ENCODE measurements at places on chromosomes 11 and 22. TPM values are rescaled to one million over a fixed set of nuclear protein-coding genes. Genes with fewer than 3 reads are reported as not detected.
A peak's percentile ranks its signal among the peaks of the same experiment; 100 is the strongest.

OR5AR1 gene
- total RNA-seq = not detected

- no peaks in the 10 kb centered on the region for H3K4me1 ChIP-seq
- H3K27me3 ChIP-seq = no peaks in the 10 kb centered on the region
- no peak overlapping the region for H3K27ac ChIP-seq
- H3K4me3 ChIP-seq = no peak overlapping the region
- DNase-seq = peak; percentile 12
- no peaks in the 10 kb centered on the region for H3K36me3 ChIP-seq
Measured at GRCh38 chr11:70532731-70533130, 134.4 kb downstream of the CTTN start.

DNA sequence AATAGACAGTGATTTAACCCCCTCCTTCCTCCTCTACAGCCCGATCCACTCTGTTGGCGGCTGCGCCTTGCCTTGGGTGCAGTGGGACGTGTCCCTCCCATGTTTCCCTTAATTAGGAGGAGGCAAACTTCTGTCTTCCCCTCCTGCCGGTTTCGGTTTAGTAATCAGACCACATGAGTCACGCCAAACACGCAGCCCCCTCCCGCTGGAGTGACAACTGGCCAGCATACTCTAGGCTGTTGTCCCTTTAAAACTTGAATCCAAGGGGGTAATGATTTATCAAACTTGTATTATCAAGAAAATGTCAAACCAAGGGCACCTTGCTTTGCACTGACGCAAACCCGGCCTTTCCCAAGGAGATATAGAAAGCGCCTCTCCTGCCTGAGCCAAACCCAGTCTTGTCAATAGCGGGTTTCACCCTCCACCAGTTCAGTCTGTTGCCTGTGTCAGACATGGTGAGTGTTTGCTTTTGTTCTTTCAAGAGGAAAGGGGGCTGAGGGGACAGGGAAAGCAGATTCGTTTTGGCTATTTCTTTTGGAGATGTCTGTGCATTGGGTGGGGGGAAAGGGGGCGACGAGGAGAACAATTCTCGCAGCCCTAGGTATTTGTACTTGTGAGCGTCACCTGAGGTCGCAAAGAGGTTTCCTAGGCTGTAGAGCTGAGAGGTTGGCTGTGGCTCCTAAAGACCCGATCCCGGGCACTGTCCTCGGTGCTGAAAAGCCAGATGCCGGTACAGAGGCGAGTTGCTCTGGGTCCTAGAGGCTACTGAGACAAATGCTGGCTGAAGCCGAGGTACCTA, at the start of gene SLC6A5:
SLC6A5 (plus strand) TSS at position 388 of the 799 bp plus-strand sequence; CDS start at position 453, 65 bp downstream.
- no peaks in the 10 kb centered on the region for H3K4me1 ChIP-seq
- H3K27ac ChIP-seq = no peak within 1 kb of the TSS
- no peaks in the 10 kb centered on the region for H3K27me3 ChIP-seq
- H3K36me3 ChIP-seq = no peaks in the 10 kb centered on the region
- no peak within 1 kb of the TSS for H3K4me3 ChIP-seq
- no peak for DNase-seq

DNA sequence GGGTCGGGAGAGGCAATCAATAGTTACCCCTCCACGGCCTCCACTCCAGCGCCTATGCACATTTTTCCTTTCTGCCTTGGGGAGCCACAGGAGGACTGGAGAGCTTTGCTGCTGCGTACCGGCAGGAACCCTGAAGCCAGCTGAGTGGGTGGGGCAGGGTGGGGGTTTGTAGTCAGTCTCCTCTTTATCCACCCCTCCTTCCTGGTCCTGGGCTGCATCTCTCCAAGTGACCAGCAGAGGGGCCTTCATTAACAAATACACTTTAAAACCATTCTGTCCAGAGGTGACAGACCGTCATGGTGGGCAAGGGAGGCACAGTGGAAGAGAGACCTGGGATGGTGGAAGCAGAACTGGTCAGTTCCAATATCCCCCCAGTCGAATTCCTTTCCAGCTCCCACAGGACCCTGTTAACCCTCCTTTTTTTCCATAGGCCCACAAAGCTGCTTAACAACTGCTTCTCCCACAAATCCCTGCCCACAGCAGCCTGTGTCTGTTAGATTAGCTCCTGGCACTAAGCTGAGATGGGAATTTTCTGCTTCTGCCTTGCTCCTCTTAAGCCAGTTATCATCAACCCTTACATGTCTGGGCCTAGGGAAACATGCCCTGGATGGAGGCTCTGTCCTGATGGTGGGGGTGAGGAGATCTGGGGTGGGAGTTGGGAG, 3.9 kb upstream of the ABCG4 start:
- no peak overlapping the region for H3K27ac ChIP-seq
- no peaks in the 10 kb centered on the region for H3K36me3 ChIP-seq
- peak; percentile 83 for DNase-seq
- H3K4me1 ChIP-seq = no peaks in the 10 kb centered on the region

DNA sequence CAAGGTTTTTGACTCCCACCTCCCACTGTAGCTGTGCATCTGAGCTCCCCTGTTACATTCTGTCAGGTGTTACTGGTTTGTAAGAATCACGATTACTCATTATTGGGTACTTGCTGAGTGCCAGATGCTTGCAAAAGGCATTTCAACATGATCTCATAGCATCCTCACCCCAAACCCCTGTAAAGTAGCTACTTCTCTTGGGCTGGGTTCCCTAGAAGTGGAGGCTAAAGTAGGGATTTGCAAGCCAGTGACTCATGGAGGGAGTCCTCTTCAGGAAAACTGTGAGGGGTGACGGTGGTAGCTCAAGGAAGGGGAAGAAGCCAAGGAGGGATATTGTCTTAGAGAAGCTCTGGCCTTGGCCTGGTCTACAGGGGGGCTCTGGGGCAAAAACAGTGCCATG, 78.6 kb downstream of the TIMP3 start:
- H3K27ac ChIP-seq = no peak overlapping the region
- no peaks in the 10 kb centered on the region for H3K27me3 ChIP-seq
- H3K4me3 ChIP-seq = no peak overlapping the region
- DNase-seq = no peak
- H3K36me3 ChIP-seq = no peaks in the 10 kb centered on the region

DNA sequence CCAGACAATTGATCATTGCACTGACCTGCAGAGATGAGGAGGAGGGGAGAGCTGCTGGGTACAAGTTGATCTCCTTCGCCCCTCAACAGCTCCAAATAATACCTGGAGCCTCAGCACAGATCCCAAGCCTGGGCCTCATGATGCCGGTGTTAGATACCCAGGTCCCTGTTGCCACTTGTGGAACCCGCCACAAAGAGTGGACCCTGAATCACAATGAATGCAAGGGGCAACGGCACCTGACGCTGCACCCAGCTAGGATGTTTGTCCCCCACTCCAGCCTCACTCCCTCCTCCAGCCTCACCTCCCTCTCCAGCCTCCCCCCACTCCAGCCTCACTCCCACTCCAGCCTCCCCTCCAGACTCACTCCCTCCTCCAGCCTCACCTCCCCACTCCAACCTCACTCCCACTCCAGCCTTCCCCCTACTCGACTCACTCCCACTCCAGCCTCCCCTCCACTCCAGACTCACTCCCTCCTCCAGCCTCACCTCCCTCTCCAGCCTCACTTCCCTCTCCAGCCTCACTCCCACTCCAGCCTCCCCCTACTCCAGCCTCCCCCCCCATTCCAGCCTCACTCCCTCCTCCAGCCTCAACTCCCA, 879.0 kb downstream of the BRD1 start:
- H3K27ac ChIP-seq = no peak overlapping the region
- H3K27me3 ChIP-seq = no peaks in the 10 kb centered on the region

DKK3 gene
- total RNA-seq = 250 TPM

- no peak for DNase-seq
- H3K4me3 ChIP-seq = peak overlapping the region; percentile 81
- H3K4me1 ChIP-seq = no peaks in the 10 kb centered on the region
- H3K27me3 ChIP-seq = no peaks in the 10 kb centered on the region
- no peak overlapping the region for H3K27ac ChIP-seq
- no peaks in the 10 kb centered on the region for H3K36me3 ChIP-seq
Measured at GRCh38 chr11:44949160-44950030, 1.3 kb downstream of the TP53I11 start.

GRCh38 chr11:68565768-68566167, 105.2 kb downstream of the PPP6R3 start:
- no peaks in the 10 kb centered on the region for H3K36me3 ChIP-seq
- no peak overlapping the region for H3K27ac ChIP-seq
- no peak overlapping the region for H3K4me3 ChIP-seq
- no peak for DNase-seq

GRCh38 chr11:33366918-33367317, 109.7 kb downstream of the HIPK3 start:
- H3K4me3 ChIP-seq = no peak overlapping the region
- H3K4me1 ChIP-seq = no peaks in the 10 kb centered on the region
- H3K27me3 ChIP-seq = no peaks in the 10 kb centered on the region

CHADL gene
- 1.2 TPM for total RNA-seq

TENM4 gene
- total RNA-seq = 4.7 TPM

DNA sequence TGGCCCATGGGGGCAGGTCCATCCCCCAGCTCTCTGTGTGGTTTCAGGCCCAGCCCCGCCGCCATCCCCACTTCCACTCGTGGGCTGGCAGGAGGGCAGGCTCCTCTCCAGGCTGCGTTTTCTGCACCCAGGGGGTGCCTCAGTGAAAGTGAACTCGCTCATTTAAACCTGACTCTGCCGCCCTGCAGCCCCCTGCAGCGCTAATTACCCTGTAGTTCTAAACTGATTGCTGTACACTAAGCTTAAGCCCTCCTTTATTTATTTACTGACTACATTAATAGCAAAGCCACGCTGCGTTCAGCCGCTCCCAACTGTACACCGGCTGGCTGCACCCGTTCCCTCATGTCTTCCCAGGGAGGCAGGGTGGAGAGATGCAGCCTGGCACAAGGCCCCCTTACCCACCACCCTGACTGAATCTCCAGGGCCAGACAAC, 36.6 kb upstream of the NNMT start:
- H3K27me3 ChIP-seq = no peaks in the 10 kb centered on the region
- H3K4me1 ChIP-seq = no peaks in the 10 kb centered on the region
- peak overlapping the region; percentile 3 for H3K27ac ChIP-seq
- DNase-seq = no peak

OR51B4 gene
- not detected for total RNA-seq

ZDHHC8 gene
- total RNA-seq = 56.0 TPM

GRCh38 chr11:441418-442274, at the start of gene ANO9:
ANO9 (minus strand) TSS chr11:442011; CDS start chr11:441926, 85 bp downstream.
- no peaks in the 10 kb centered on the region for H3K4me1 ChIP-seq
- no peaks in the 10 kb centered on the region for H3K27me3 ChIP-seq
- H3K27ac ChIP-seq = no peak within 1 kb of the TSS
- peak; percentile 71 for DNase-seq

SLC6A5 gene
- not detected for total RNA-seq

BAIAP2L2 gene
- total RNA-seq = 0.48 TPM

GRCh38 chr11:88709567-88709966, 356.2 kb downstream of the GRM5 start:
- H3K4me3 ChIP-seq = no peak overlapping the region
- H3K27me3 ChIP-seq = no peaks in the 10 kb centered on the region
- DNase-seq = no peak
- H3K4me1 ChIP-seq = no peaks in the 10 kb centered on the region
- H3K36me3 ChIP-seq = no peaks in the 10 kb centered on the region
- H3K27ac ChIP-seq = no peak overlapping the region

DNA sequence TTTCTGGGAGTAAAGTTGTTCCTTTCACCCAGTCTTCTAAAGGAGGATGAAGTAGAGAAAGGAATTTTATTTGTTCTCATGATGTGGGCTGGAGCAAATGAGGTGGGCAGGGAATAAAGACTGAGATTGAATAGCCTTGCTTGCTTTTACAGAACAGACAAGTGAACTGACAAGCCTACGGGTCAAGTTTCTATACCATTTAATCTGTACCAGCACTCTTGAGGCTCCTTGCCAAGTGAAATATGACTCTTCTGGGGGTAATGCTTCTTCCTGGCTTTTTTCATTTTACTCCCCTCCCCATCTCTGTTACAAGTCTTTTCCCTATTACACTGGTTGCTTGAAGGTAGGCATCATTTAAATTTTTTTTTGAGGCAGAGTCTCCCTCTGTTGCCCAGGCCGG, 54.8 kb downstream of the CSTPP1 start:
- H3K4me1 ChIP-seq = no peaks in the 10 kb centered on the region
- no peak for DNase-seq
- H3K4me3 ChIP-seq = no peak overlapping the region
- H3K36me3 ChIP-seq = no peaks in the 10 kb centered on the region
- H3K27ac ChIP-seq = no peak overlapping the region

DNA sequence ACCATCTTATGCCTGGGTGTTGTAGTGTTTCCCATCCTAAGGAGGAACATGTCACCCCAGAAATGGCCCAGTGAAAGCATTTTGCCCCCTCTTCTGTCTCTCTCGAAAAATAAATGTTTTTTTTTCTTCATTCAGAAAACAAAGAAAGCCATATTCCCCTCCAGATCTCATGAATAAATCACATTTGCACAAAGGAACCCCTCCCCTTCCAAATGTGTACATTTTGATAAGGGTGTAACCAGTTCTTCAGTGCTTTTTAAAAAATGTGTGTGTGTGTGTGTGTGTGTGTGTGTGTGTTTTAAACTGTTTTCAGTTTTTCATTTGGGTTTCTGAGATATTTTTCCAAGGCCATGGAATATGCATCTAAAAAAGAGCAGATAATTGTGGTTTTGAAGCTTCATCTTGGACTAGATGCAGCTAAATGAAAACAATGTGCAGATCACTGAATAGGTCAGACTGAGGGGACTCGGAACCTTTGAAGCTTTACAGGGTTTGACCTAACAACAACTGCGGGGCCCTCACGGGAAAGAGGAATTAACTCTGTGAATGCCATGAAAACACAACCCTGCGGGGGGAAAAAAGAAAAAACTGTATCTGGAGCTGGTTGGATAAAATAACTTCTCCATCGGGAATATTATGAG, 76.4 kb downstream of the YAP1 start:
- DNase-seq = no peak
- peak overlapping the region; percentile 51 for H3K27ac ChIP-seq
- H3K4me3 ChIP-seq = no peak overlapping the region
- peaks cover 2% of the 10 kb centered on the region for H3K4me1 ChIP-seq

INS gene
- 1.9 TPM for total RNA-seq

DNA sequence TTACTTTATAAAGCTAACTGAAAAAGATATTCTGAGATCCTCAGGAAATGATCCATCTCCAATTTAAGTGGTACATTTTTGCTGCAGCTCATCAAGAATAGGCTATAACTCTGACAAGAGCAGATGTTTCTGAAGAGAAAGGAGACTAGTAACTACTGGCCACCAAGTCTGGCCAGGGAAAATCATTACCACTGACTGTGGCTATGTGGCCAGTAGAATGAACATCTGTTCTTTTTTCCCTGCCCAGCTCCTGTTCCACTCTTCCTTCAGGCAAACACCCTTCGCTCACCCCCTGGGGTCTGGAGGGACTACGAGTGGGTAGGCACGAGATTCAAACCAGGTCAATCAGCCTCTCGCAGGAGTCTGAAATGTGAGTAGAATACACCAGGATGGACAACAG, 23.9 kb downstream of the TMEM123 start:
- H3K4me1 ChIP-seq = no peaks in the 10 kb centered on the region
- no peak overlapping the region for H3K27ac ChIP-seq
- no peak for DNase-seq
- no peak overlapping the region for H3K4me3 ChIP-seq
- no peaks in the 10 kb centered on the region for H3K36me3 ChIP-seq
- H3K27me3 ChIP-seq = no peaks in the 10 kb centered on the region
